NCI-H2029 (cell line): ENCODE measurements at places on chromosomes 2 and 18.
A peak's percentile ranks its signal among the peaks of the same experiment; 100 is the strongest.

DNA sequence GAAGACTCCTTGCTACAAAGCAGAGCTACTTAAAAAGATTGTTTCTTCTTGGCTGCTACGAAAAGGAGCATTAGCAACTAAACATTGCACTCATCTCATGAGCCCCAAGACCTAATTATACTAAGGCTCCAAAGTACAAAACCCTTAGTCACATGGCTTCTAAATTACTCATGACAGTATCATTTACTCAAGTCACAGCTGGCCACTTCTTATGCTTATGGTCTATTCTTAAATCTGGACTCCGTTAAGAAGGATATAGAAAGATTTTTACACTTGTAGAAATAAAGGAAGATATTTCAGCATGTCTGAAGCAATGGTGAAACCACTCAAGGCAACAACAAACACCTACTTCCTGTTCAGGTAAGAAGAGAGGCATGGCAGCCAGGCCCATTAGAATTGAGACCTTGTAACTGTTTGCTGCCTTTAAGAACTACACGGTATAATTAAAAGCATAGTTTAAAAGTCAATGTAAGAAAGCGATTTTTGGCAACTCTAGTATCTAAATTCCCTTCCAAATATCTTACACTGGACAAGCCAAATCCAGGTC is 12.7 kb downstream of the ANKRD44 start:
- no peak for DNase-seq

GRCh38 chr2:28142386-28142785 is 250.3 kb upstream of the FOSL2 start:
- no peak for DNase-seq

GRCh38 chr18:46411191-46411828 is 245.7 kb downstream of the LOXHD1 start:
- no peak for DNase-seq

GRCh38 chr2:191087311-191087710 is 63.5 kb downstream of the STAT4 start:
- DNase-seq: no peak

DNA sequence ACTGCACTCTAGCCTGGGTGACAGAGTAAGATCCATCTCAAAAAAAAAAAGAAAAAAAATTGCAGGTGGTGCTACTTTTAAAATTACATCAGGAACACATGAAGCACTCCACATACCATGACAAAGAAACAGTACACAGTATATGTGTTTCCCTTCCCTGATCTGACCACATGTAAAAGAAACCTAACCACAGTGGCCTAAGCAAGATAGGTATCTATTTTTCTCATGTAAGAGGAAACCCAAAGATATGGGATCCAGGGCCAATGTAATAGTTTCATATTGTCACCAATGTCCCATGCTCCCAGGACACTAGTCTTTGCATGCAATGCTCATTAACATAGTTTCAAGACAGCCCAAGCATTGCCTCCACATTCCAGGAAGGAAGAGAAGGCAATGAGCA is 99.9 kb downstream of the DYM start:
- no peak for DNase-seq

DNA sequence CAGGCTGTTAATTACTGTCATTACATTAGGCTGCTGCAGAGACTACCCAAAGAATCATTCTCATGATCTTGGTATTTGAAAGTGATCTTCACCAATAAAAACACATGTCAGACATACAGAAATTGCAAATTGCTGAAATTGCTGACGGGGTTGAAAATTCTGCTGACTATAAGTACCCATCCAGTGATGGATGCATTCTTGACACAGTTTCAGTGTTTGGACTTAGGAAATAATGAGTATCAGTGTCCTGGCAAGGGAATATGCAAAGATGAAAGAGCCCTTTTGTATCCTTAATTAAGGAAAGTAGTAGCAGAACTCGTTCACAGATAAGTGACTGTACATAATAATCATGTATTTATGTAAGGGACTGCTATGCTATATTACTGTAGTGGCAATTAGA is 221.1 kb upstream of the ATP5MC3 start:
- no peak for DNase-seq

- DNase-seq: no peak
These were observed 12.0 kb downstream of the RUFY4 start for GRCh38 chr2:218081063-218081462.

- DNase-seq: peak; percentile 66
These were observed 33.0 kb downstream of the FTCDNL1 start for GRCh38 chr2:199818026-199818425.

DNA sequence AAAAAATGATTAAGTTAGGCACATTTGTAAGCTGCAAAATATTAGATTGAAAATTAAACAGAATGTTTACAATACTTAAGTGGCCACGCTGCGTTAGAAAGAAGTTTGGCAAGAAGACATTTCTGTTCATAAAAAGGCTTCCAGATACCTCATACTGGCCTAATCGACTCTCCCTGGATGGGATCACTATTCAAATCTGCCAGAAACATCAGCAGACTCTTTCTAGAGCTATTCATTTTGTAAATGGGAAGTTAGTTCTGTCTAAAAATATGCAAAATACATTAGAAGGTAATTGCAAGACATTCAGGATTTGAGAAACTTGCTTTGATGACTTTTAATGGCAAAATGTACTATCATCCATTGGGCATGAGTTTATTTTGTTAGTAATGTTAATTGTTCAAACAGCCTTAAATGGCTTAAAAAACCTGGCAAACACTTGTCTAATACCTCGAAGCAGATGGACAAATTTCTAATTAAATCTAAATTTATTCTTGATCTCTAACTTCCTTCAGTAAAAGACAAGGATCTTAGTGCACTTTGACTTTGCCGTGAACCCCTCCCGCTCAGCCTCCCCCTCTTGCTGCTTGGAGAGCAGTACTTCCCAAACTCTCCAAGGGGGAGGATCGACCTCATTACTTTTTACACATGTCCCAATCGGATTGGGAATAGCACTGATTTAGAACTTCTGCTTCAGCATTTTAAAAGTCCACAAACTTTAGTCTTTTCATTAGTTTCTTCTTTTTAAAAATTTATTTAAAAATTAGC is 103.5 kb downstream of the SMIM21 start:
- DNase-seq: no peak

DNA sequence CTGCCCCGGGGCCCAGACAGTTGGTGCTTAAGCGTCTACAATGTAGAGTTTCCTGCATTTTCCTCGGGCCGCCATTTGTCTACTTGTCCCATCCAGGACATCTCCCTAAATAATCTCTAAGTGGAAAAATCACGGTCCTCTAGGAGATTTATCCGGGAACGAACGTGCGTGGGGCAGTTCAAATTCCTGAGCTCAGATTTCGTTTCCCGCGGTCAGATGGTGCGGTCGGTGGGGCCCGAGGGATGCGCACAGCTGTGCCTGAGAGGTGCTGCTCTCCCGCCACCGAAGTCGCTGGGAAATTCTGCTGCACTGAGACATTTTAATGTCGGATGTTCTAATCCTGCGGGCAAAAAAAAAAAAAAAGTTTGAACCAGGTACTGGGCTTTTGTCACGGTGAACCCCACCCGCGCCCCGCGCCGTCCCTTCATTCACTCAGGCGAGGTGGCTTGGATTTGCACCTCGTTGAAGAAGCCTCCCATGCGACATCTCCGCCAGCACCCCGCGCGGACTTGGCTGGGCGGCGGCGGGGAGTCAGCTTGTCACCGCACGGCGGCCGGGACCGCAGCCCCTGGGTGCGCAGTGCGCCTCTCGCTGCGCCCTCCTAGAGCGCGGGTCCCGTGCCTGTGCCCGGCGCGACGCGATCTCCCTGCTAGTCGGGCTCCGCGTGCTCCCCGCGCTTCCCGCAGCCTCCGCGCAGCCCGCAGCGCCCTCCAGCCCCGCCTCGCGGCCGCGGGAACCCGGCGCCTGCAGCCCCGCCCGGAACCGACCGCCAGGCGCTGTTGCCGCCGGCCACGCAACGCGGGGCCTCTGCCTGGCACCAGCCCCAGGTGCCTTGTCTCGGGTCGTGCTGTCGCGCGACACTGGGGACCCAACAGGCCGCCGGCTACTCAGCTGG is 191.9 kb upstream of the TCF4 start:
- DNase-seq: no peak

- peak; percentile 81 for DNase-seq
These were observed 24.3 kb upstream of the COL6A3 start for GRCh38 chr2:237438080-237438940.

GRCh38 chr2:219109471-219109870 is 48.8 kb upstream of the IHH start:
- DNase-seq: no peak

DNA sequence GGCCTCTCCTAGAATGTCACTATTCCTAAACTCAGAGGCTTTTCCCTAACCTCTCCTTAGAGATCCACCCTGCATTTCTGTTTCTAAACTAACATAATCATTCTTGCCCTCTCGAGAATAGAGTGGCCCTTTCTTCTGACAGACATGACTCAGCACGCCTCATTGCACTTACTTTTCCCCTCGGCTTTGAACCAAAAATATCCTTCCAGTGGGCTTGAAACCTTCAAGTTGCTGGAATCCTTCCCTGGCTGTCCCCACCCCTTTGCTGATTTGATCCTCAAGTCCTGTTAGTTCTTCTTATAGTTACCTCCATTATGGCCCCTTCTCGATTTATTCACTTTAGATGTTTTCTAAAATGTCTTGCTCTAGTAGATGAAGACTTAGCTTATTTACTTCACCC is 158.0 kb downstream of the LTBP1 start:
- DNase-seq: no peak

GRCh38 chr18:11974741-11975325 is 6.5 kb upstream of the IMPA2 start:
- no peak for DNase-seq

GRCh38 chr18:5296706-5297320 is 1.3 kb upstream of the ZBTB14 start:
- peak; percentile 66 for DNase-seq

DNA sequence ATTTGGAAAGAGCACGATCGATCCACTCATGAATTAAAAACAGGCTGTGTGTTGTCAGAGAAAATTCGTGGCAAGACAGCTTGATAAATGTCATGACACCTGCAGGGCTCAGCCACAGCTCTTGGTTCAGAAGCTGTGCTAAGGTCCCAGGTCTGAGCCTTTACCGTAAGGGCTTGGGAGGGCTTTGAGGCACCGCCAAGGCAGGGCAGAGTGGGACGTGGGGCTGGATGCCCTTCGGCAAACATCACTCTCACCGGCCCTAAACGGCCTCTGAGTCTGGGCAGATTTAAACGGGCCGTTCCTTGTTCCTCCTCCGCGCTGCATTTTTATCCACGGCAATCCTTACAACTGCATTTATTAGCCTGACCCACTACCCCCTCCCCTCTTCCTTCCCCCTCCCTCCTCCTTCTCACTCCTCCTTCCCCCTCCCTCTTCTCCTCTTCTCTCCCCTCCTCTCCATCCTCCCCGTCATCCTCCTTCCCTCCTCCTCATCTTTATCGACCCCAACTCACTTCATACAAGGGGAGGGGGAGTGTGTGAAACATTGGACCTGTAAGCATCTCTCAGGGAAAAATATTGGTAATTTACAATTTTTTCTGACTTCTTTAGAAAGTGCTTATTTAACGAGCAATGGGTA is 33.9 kb downstream of the MBP start:
- DNase-seq: no peak

- no peak for DNase-seq
These were observed 101.0 kb downstream of the NBAS start for GRCh38 chr2:15460112-15460620.

GRCh38 chr2:58032764-58033080 is 13.9 kb upstream of the VRK2 start:
- no peak for DNase-seq

DNA sequence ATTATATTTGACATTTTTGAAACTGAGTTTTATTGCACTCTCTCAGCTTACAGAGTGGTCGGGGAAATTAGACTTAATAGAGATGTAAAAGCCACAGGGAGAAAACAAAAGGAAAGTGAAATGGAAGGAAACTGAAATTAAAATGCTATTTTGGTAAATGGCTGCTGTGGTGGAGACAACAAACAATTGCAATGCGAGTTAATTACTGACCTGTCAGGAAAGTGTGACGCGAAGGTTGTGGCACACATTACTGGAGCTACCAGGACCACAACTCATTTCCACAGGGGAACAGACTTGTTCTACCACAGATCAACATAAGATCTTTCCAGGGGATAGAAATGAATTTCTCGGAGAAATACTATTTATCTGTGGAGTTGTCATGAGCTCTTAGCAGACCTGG is 19.5 kb downstream of the ARHGAP15 start:
- no peak for DNase-seq

- DNase-seq: no peak
These were observed 144.1 kb downstream of the SMAD7 start for GRCh38 chr18:48806551-48807261.

- no peak for DNase-seq
These were observed 221.1 kb downstream of the ALPK2 start for GRCh38 chr18:58407649-58408407.

DNA sequence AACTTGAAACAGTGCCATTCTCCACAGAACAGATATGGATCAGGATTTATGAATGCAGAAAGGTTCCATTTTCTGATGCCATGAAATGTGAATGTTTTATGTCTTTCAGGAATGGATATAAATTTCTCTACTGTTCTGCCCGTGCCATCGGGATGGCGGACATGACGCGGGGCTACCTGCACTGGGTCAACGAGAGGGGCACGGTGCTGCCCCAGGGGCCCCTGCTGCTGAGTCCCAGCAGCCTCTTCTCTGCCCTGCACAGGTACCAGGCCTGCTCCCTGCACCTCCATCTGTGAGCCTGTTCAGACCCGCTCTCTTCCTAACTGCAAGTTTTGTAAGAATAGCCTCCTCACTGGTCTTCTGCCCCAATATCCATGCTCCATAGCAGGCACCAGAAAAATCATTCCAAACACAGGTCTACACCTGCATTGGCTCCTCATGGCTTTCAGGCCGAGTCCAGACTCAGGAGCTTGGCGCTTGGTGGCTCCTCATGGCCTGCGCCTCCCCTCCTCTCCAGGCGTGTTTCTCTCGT is 68.6 kb downstream of the LPIN1 start:
- DNase-seq: no peak

DNA sequence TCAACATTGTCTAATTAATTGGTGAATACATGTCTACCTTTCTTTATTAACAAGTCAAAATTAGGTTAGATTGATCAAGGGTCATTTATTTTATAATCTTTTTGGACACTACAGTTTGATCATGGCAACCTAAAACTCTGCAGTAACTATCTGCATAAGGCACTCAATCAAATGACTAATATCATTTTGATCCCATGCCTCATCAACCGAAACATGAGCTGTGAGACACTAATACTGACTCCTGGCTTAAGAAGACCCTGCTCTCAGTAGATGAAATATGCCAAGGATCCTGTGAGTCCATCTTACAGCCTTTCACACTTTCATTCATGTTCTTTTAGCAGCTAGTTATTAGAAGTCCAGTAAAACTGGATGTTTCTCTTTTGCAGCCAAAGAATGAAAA is 169.4 kb upstream of the CAVIN2 start:
- DNase-seq: no peak
